Naive B cell (primary cell): ENCODE measurements at places on chromosomes 13 and 19.
A peak's percentile ranks its signal among the peaks of the same experiment; 100 is the strongest.

- DNase-seq: no peak
Observed at GRCh38 chr13:49409008-49409407, 34.9 kb downstream of the CAB39L start.

GRCh38 chr13:93903909-93904308 lies 575.6 kb downstream of the DCT start:
- DNase-seq: no peak

DNA sequence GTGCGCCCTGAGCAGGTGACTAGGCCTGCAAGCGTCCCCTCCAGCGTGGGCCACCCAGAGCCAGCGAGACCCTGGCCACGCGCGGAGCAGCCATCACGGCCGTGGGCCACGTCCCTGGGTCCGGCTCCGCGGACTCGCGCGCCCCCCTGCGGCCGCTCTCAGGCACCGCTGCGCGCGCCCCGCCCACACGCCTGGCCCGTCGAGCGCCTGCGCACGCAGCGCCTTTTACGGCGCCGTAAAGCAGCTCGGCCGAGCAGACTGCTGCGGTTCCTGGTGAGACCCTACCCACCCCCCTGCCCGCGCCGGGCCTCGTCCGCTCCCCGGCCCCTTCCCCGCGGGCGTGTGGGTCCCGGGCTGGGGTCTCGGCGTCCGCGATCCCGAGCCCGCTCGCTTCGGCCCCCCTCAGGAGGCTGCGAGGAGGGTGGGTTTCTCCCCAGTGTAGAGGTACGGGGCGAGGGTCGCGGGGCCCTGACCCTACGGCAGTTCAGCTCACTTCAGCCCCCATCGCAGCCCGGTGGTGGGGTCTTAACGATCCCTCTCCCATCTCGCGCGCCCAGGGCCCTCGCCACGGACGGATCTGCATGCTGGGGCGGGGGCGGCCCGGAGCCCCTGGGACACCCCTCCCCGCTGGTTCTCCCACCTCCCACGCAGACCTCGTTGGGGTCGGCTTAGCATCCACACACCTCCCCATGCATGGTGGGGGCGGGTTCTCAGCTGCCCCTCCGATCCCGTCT lies at the start of gene TRAPPC5:
TRAPPC5 (plus strand) TSS at position 228 of the 734 bp plus-strand sequence. CDS start 1,421 bp downstream, outside the sequence.
- DNase-seq: peak; percentile 86

DNA sequence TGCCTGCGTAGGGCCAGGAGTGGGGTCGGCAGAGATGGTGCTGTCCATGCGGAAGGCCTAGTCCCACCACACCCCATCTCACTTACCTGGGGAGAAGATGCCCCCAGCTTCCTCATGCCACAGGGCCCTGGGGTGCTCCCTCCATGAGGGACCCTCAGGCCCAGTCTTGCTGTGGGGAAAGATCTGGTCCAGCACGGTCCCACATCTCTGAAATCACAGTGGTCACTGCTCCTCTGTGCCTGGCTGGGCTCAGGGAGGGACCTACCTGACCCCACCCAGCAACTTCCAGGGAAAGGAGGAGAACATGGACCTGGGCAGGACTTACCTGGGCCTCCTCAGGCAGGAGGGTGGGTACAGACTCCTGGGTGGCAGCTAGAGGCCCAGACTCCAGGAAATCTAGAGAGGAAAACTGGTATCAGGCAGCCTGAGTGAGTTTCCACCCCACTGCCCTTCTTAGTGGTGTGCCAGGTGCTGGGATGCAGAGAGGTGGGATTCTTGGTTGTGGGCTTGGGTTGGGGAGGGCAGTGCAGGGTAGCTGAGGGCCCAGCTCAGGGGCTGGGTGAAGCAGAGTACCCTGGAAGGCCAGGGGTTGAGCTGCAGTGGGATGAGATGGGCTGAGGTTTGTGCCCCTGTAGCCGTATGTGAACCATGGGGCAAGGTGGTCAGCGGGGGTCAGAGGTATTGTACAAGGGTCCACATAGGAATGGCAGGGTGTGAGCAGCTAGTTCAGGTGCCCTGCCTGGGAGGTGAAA lies 3.8 kb downstream of the MZF1 start:
- no peak for DNase-seq

DNA sequence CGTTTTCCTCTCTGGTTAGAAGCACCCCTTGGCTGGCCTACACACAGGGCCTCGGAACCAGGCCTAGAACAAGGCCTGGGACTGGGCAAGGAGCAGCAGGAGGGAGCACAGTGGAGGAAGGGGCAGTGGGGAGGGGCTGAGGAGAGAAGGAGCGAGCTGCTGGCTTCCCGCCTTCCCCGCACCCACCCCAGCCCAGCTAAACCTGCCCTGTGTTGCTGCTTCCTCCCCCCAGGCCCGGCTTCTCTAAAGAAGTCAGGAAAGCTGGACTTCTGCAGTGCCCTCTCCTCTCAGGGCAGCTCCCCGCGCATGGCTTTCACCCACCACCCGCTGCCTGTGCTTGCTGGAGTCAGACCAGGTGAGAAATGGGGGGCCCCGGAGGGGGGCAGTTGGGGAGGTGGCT lies 24.3 kb downstream of the LYL1 start:
- no peak for DNase-seq

DNA sequence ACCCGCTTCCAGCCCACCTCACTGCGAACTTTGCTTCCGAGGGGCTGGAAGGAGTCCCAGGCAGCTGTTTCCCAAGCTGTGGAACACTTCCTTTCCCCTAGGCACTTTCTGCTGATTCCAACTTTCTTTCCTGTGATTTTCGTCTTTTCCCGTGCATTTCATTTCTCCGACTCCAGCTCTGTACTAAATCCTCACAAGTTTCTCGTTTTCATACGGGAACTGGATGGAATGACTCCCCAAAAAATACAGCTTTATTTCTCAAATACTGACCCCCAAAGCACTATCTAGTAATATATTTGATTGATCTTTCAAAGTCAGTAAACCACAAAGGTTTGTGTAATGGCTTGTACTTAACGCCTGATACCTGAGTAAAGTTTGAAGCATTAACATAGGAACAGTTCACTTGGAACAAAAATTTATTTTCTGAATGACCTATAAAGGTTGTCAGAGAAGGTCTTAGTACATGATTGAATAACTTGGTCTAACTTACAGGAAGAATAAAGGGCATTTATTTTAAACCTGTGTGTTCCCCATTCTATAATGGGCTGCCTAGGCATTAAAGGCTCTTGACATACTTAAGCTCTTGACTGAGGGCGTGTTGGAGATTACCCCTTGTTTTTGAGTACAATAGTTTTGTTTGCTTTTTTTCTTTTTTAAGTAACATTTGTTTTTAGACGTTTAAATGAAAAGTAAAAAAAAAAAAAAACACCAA lies 1.3 kb upstream of the PCDH9 start:
- DNase-seq: no peak

GRCh38 chr13:70016116-70016515 lies 91.5 kb upstream of the ATXN8OS start:
- no peak for DNase-seq

- no peak for DNase-seq
Observed at GRCh38 chr19:944663-945241, 18.9 kb downstream of the ARID3A start.

- peak; percentile 20 for DNase-seq
Observed at GRCh38 chr13:113489549-113490495, 689 bp downstream of the DCUN1D2 start.

GRCh38 chr19:27777726-27778125 lies 1435.2 kb downstream of the UQCRFS1 start:
- DNase-seq: no peak

DNA sequence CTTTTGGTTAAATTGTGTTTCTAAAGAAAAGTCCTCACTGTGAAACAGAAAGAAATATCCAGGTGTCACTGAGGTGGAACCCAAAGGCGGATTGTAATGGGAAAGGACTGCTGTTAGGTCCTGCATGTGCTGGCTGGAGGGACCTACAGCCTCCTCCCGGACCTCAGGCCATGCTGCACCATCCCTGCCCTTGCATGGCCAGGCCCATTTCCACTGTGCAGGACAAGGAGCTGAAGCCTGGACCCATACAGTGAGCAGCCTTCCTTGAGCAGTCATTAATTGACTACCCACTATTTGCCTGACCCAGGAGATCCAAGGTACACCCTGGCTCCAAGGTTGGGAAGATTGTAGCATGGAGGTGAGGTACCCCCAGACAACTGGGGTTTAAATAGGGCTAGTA lies 17.6 kb downstream of the VSTM2B start:
- DNase-seq: no peak
